Esophagus squamous epithelium (tissue), 5 donors: ENCODE measurements at places on chromosomes 7 and 10. TPM values are rescaled to one million over a fixed set of nuclear protein-coding genes. Genes with fewer than 3 reads are reported as not detected.

DNA sequence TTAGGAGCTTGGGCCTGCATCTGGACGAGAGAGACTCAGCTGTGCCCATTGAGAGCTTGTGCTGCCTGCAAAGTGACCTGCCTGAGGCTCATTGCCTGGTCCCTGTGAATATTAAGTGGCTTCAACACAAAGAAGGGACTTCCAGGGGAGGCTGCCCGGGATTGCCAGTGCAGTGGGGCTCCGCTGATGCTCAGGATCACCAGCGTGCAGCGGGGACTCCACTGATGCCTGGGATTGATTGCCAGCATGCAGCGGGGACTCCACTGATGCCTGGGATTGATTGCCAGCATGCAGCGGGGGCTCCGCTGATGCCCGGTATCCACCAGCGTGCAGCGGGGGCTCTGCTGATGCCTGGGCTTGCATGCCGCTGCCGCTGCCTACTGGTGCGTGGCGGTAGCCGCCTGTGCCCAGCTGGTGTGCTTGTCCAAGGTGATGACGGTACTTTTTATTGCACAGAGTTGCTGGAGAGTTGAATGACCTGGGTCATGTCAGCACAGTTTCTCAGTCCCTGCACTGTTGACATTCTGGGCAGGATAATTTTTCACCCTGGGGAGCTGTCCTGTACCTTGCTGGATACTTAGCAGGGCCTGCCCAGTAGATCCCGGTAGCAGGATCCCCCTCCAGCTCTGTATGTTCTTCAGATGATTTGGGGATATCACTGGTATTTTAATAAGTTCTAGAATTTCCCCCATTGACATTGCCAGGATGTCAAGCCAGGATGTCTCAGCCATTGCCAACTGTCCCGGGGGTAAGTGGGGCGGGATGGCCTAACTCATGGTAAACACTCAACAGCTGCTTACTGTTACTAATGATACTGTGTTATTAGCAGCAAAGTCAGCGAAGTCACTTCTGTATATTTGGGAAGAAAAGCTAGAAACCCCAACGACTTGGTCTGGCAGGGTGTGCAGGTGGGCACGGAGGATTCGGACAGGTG lies 13.0 kb downstream of the DOCK1 start:
- DNase-seq = no peak

DNA sequence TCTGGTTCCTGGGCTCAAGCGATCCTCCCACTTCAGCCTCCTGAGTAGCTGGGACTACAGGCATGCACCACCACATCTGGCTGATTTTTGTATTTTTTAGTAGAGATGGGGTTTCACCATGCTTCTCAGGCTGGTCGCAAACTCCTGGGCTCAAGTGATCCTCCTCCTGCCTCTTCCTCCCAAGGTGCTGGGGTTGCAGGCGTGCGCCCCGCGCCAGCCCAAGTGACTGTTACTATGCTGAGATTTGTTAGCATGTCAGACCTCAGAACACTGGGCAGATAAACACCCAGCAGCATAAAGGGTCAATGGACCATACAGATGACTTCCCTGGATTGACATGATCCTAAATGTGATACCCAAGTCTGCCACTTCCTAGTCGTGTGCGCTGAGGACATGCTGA lies 59.9 kb upstream of the NMT2 start:
- DNase-seq = no peak

CELF2 gene
- total RNA-seq = 62.4 TPM

ACHE gene
- total RNA-seq = 1.3 TPM

DNA sequence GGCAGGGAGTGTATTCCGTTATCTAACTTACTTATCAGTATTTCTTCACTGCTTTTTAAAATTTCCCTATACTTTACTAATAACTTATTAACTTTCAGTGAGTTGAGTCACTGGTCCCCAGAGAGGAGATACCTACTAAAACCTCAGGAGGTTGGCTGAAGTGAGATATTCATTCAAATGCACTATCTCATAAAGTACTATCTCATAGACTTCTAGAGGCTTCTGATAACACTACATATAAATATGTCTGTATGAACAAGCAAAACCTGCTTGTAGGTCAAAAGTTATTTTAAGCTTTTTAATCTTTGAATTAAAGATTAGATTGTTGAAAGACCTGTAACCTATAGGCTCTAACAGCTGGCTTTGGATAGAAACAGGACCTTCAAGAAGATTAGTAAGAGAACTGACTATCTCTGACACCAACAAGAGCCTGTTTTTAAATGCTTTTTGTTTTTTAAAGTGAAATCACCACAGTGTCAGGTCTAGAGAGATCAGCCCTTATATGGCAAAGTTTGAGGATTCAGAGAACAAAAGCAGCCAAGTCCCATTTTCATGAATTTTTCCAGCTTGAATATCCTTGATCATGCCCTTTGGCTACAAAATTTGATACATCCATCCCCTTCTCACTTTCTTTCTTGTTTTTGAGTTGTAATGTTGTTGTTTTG lies 242.2 kb downstream of the ARL4A start:
- no peak for DNase-seq

SLC13A4 gene
- 1.3 TPM for total RNA-seq

SPDYE1 gene
- not detected for total RNA-seq

DNA sequence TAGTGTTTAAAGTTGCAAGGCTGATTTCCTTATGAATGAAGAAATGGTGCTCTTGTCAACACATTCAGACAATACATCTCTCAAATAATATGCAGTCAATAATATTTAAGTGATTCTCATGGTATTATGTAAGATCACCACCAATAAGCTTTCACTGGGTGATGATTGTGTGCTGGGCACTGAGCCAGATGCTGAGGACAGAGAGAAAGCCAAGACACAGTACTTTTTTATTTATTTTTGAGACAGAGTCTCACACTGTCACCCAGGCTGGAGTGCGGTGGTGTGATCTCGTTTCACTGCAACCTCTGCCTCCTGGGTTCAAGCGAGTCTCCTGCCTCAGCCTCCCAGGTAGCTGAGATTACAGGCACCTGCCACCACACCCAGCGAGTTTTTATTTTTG lies 130.6 kb upstream of the LSM8 start:
- no peak for DNase-seq

- DNase-seq = no peak
Measured at GRCh38 chr10:70592746-70593512, 9.6 kb downstream of the PRF1 start.

DNA sequence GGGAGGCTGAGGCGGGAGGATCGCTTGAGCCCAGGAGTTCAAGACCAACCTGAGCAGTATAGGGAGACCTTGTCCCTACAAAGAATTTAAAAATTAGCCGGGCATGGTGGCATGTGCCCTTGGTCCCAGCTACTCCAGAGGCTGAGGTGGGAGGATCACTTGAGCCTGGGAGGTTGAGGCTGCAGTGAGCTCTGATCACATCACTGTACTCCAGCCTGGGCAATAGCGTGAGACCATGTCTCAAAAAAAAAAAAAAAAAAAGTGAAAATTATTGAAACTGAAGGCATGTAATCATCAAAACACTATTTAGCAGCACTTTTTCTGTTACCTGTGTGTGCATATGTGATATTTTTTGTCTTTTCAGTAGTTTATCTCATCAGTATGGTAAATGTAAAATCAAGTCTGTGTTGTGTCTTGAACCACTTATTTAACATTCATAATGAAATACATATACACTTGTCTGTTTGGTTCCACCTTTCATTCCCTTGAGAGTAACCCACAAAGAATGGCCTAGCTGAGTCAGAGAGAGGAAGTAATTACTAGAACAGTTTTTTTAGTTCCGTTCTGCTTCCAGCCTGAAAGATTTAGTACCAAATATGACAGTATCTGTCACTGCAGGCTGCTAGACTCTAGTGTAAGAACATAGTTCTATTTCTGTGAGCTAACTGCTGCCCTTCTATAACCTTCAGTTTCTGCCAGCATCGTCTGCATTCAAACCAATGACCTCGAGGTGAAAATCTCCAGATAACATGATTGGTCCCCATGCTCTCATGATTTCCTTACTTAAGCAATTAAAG lies 68.6 kb downstream of the MMRN2 start:
- no peak for DNase-seq

MAPK8 gene
- total RNA-seq = 43.5 TPM

DNA sequence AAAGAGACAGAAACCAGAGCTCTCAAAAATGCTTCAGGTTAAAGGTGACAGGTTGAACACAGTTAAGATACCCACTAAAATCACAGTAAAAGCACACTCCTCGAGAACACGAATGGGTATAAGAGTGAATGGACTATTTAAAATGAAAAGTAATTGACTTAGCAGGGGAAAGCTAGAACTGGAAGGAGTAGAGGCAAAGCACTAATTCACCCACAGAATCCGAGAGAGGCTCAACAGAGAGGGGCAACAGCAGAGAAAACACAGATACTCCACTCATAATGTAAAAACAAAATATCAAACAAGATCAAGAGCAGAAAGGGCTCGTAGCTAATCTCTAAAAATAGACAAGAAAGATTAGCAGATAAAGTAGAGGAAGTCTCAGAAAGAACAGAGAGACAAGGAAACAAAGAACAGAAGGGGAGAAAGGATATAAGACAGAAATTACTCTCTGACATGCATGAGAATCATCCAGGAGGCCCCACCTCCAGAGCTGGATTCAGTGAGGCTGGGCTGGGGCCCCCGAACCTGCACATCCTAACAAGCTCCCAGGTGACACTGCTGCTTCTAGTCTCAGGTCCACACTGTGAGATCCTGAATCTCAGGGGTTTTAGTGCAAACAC lies 117.6 kb downstream of the GALNT11 start:
- DNase-seq = no peak

DNA sequence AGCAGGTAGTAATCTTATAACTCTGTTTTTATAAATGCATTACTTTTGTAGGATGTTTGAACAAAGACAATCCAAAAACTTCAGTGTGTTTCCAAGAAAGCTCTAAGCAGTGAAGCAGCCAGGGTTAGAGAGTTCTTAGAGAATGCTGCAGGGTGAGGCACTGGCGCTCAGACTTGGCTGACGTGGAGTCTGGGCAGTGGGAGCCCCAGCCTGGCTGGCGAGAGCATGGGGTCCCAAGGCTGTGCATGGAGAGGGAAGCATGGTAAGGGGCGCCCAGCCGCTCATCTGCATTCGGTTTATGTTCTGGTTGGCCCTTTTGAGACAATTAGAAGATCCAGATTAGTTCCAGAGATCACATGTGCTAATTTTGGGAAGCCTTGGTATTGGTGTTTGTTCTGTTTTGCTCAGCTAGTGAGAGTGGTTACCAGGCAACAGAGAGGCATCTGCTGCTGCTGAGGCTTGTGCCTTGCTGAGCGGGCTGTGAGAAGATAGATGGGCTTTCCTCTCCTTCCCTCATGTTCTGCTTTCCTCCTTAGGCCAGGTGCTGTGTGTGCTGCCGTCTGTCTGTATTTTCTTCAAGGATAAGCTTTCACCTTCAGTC lies 10.3 kb downstream of the SUN1 start:
- DNase-seq = no peak

DNA sequence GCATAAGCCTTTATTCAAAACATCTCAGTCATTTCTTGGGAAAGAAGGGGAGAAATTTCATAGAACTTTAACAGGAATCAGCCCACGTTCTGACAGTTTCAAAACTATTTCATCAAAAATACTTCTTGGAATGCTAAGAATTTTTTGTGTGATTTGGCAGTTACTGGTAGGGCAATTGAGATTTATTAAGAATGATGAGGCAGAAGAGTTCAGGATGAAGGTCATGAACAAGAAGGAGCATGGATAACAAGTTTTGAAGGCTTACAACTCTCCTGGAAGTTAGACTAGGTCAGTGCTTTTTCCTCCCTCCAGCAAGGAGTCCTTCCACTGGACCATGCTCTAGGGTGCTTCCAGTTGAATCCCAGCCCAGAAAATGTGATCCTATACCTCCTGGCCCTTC lies 569.9 kb downstream of the ANKRD7 start:
- DNase-seq = no peak

DNA sequence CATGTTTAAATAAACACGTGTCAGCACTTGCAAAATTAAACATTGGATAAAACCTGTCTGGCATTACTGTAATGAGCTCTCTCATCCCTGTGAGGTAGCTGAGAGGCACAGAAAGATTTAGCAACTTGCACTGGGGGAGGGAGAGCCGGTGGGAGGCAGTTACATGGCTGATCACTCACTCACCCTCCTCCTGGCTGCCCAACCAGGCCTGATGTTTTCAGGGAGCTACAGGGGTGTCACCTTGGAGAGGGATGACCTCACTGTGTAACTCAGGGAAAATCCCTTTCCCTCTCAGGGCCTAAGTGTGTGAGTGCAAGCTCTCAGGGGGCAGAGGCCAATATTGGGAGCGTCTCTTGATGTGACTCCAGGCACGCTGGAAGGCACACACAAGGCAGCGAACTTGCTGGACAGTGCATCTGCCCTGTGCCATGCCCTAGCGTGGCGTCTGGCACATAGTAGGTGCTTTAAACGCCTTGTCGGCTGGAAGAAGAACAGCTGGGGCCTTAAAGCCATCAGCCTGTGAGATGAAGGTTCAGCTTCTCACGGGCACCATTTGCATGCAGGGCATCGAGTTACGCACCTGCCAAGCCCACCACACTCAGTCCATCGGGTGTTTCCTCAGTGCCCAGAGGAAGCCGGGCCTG lies 51.1 kb downstream of the ELFN1 start:
- no peak for DNase-seq

- no peak for DNase-seq
Measured at GRCh38 chr10:81541517-81541916, 333.5 kb upstream of the NRG3 start.

DLX5 gene
- 1.3 TPM for total RNA-seq

AKR1C8 gene
- total RNA-seq = not detected

DNA sequence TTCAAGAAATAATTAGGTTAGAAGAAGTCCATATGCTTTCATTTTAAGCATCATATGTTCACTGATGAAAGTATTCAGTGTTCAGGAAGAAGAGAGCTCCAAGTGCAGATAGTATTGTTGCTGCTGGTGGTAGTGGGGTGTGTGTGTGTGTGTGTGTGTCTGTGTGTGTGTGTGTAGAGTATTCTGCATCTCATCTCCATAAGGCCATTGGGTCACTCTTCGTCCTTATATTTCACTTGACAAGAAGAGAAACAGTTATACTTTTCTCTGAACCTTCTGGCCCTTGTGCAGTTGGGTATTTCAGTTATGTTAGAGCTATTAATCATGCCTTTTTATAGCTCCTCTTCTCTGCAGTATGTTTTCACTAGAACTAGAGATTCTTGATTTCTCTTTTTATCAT lies 26.2 kb downstream of the ADAM22 start:
- DNase-seq = no peak

TECPR1 gene
- 13.4 TPM for total RNA-seq

TAC1 gene
- not detected for total RNA-seq

CLRN3 gene
- total RNA-seq = not detected

DNA sequence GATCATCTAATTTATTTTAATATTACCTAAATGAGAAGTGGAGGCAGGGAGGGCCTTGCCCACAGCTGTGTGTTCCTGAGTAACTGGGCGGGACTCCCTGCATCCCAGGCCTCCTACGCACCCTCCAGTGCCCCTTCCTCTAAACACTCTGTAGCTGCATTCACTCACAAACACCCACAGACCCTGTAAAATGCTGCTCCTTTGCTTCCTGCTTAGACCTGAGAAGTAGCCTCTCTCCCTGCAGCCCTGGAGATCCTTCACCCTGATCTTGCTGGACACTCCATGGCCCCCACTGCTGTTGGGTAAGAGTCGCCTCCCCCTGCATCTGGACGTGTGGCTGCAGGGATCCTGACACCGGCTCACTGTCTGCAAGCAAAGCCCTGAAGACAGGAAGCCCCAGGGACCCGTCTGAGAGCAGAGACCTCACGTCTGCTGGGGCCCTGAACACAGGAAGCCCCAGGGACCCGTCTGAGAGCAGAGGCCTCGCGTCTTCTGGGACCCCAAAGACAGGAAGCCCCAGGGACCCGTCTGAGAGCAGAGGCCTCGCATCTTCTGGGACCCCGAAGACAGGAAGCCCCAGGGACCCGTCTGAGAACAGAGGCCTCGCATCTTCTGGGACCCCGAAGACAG lies 589.8 kb downstream of the DNAJB6 start:
- no peak for DNase-seq
